ENCODE measurements at places on chromosomes 6 and 20.

- H3K4me3 ChIP-seq: no peak overlapping the region
- H3K36me3 ChIP-seq: no peaks in the 10 kb centered on the region
- H3K27ac ChIP-seq: no peak overlapping the region
- no peaks in the 10 kb centered on the region for H3K27me3 ChIP-seq
These were observed 91.7 kb upstream of the HDDC2 start for GRCh38 chr6:125393449-125393858.

DNA sequence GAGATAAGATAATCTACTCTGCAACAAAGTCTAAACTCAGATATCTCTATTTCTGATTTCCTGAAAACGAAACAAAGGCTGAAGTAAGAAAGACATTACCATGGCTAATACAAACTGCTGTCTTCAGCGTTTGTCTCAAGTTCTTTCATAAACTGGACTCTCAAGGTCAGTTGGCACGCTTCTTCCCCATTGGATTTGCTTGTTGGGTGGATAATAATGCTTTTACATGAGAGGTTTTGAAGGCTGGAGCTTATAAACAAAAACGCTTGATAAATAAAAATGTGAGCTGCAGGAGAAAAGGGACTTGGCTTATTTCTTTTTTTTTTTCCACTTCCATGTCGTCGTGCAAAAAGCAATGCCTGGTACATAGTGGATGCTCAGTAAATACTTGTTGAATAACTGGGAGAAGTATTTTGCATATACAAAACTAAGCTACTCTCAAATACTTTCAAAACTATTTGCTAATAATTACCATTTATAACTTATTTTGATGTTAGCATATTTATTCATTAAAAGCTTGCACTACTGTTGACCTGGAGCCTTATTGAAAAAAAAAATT lies 65.7 kb upstream of the EEF1A1 start:
- peaks cover 15% of the 10 kb centered on the region for H3K4me1 ChIP-seq
- H3K27ac ChIP-seq: peak overlapping the region; percentile 62
- H3K4me3 ChIP-seq: no peak overlapping the region
- H3K27me3 ChIP-seq: no peaks in the 10 kb centered on the region

DNA sequence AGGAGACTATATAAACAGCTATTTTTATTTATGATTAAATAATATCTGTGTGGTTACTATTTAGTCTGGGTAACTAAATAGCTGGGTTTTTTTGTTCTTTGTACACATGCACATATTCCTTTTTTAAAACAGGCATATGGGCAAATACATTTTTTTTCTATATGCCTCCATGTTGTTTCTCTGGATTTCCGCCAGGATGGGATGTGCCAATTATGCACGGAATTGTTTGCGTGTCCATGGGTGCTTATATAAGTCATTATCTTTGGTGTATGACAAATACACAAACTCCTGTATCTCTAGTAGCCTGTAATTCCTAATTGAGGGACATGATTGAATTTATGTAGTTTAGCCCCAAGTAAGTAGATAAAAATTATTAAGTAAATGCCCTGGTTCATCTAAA lies 226.9 kb downstream of the BCKDHB start:
- H3K4me1 ChIP-seq: no peaks in the 10 kb centered on the region
- H3K27me3 ChIP-seq: no peaks in the 10 kb centered on the region
- no peak overlapping the region for H3K4me3 ChIP-seq

- no peaks in the 10 kb centered on the region for H3K27me3 ChIP-seq
- DNase-seq: no peak
- H3K27ac ChIP-seq: no peak overlapping the region
- H3K4me3 ChIP-seq: no peak overlapping the region
- no peaks in the 10 kb centered on the region for H3K36me3 ChIP-seq
- H3K4me1 ChIP-seq: peaks cover 3% of the 10 kb centered on the region
These were observed 210.0 kb upstream of the CST7 start for GRCh38 chr20:24738981-24739633.

- no peak overlapping the region for H3K27ac ChIP-seq
- H3K4me1 ChIP-seq: no peaks in the 10 kb centered on the region
- peaks cover 3% of the 10 kb centered on the region for H3K36me3 ChIP-seq
- no peak overlapping the region for H3K4me3 ChIP-seq
- no peaks in the 10 kb centered on the region for H3K27me3 ChIP-seq
- no peak for DNase-seq
These were observed 64.4 kb downstream of the TRERF1 start for GRCh38 chr6:42387336-42387735.

GRCh38 chr20:57688864-57689263 lies 21.0 kb downstream of the PMEPA1 start:
- H3K4me3 ChIP-seq: no peak overlapping the region
- peaks cover 72% of the 10 kb centered on the region for H3K36me3 ChIP-seq
- H3K27ac ChIP-seq: peak overlapping the region; percentile 100
- H3K4me1 ChIP-seq: peaks cover 89% of the 10 kb centered on the region
- no peaks in the 10 kb centered on the region for H3K27me3 ChIP-seq
- DNase-seq: no peak

- DNase-seq: no peak
- no peak overlapping the region for H3K27ac ChIP-seq
- H3K4me3 ChIP-seq: no peak overlapping the region
- no peaks in the 10 kb centered on the region for H3K27me3 ChIP-seq
These were observed 138.3 kb upstream of the SGK1 start for GRCh38 chr6:134456226-134456625.

DNA sequence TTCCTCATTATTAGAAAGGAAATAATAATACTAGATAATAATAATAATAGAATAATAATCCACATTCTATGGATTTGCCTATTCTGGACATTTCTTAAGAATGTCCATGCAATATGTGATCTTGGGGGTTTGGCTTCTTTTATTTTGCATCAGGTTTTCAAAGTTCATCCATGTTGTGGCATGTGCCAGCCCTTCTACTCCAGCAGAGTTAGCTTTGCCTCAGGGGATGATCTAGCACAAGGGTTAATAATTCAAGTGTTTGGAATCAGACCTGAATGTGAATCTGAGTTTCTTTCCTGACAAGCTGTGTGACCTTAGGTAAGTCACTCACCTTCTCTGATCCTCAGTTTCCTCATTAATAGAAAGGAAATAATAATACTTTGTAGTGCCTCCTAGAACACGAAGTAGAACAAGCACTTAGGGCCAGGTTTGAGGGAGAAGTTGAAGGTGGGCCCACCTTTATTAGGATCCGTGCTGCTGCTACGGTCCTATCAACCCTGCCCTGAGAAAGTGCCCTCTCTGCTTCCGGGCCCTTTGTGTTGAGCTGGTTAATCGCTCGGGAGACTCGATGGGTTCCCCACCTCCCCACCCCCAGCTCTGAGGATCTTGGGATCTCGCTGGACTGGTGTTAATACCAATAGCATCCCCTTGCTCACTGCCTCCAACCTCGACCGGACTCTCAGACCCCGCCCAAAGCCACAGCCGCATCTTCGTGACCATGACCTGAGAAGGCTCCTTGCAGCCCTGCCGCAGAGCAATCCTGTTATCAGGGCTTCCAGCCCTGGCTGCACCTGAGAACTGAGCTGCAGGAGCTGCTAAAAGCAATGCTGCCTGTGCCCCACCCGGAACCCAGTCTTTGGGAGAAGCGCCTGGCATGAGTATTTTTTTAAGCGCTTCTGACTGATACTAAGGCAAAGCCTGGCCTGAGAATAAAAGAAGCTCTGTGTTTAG lies 26.9 kb downstream of the RBM38 start:
- peaks cover 10% of the 10 kb centered on the region for H3K27me3 ChIP-seq
- no peak overlapping the region for H3K4me3 ChIP-seq
- no peak overlapping the region for H3K27ac ChIP-seq
- DNase-seq: no peak

DNA sequence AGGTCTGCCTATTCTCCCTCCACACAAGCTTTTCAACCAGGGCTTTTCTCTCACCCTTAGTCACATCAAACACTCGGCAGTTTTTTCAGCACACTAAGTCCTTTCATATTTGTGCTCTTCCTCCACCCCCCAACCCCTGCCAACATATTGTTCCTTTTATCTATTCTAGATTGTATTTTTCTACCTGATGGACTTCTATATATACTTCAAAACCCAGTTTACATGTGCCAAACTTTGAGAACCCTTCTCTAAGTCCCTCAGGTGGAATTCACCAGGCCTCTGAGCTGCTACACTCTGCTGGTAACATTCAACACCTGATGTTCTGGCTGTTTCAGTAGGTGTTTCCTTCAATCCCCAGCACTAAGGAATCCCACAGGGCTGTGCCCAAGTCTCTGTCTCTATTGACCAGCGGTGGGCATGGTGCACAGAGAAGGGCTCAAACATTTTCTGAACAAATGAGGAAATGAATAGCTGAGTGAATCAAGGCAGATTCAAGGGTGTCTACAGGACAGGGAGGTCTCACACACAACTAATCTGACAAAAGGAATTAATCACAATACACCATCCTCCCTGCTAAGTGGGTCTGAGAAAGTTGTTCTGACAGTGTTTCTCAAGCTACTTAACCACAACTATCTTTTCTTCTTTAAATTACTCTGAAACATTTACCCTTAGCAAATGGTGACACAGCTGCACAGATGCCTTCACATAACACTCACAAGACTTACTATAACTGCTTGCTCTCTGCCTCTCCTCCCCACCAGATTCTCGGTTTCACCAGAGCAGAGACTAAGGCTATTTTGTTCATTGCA lies 166.5 kb downstream of the TSHZ2 start:
- no peaks in the 10 kb centered on the region for H3K4me1 ChIP-seq
- no peak overlapping the region for H3K27ac ChIP-seq

DNA sequence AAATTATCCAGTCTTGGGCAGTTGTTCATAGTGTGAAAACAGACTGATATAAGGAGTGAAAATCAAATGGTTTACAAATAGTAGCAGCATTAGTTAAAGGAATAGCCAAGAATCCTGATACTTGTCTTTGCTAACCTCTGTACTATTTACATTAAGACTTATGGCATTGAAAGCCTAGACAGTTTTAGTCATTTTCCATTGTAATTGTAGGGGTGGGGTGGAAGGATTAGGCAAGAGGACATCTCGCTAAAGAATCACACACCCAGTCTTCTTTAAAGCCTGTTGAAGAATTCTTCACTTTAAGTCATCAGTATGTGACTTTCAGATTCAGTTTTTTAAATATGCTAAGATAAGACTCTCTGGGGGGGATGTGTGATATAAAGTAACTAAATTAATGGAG lies 207.5 kb upstream of the PHACTR1 start:
- no peak overlapping the region for H3K4me3 ChIP-seq
- DNase-seq: no peak
- no peaks in the 10 kb centered on the region for H3K36me3 ChIP-seq
- peaks cover 6% of the 10 kb centered on the region for H3K4me1 ChIP-seq

DNA sequence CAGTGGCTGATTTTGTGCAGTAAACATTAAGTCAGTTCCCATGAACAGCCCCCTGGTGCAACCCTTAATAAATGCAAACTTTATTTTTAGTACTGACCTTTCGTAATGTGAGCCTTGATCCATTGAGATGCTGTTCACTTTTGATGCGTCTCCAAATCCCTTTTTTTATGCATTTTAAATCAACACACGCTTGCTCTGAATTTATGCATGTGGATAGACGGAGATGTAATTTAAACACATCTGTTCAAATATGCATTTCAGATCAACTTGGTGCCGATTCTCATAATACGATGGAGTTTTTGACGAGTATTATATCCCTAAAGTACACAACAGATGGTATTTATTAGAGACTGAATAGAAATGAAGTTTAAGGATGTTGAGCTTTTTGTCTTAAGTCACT lies 505.7 kb downstream of the CDKAL1 start:
- no peak overlapping the region for H3K27ac ChIP-seq
- H3K27me3 ChIP-seq: no peaks in the 10 kb centered on the region
- H3K4me1 ChIP-seq: no peaks in the 10 kb centered on the region
- no peak for DNase-seq

GRCh38 chr6:33344701-33345697 lies 27.5 kb upstream of the ZBTB22 start:
- DNase-seq: no peak
- H3K27me3 ChIP-seq: no peaks in the 10 kb centered on the region
- H3K4me1 ChIP-seq: peaks cover 3% of the 10 kb centered on the region
- no peak overlapping the region for H3K27ac ChIP-seq
- H3K4me3 ChIP-seq: no peak overlapping the region
- no peaks in the 10 kb centered on the region for H3K36me3 ChIP-seq

GRCh38 chr6:105993341-105994117 lies 92.6 kb upstream of the PRDM1 start:
- no peak for DNase-seq
- no peak overlapping the region for H3K4me3 ChIP-seq
- H3K27me3 ChIP-seq: no peaks in the 10 kb centered on the region
- H3K4me1 ChIP-seq: peaks cover 13% of the 10 kb centered on the region
- no peaks in the 10 kb centered on the region for H3K36me3 ChIP-seq

DNA sequence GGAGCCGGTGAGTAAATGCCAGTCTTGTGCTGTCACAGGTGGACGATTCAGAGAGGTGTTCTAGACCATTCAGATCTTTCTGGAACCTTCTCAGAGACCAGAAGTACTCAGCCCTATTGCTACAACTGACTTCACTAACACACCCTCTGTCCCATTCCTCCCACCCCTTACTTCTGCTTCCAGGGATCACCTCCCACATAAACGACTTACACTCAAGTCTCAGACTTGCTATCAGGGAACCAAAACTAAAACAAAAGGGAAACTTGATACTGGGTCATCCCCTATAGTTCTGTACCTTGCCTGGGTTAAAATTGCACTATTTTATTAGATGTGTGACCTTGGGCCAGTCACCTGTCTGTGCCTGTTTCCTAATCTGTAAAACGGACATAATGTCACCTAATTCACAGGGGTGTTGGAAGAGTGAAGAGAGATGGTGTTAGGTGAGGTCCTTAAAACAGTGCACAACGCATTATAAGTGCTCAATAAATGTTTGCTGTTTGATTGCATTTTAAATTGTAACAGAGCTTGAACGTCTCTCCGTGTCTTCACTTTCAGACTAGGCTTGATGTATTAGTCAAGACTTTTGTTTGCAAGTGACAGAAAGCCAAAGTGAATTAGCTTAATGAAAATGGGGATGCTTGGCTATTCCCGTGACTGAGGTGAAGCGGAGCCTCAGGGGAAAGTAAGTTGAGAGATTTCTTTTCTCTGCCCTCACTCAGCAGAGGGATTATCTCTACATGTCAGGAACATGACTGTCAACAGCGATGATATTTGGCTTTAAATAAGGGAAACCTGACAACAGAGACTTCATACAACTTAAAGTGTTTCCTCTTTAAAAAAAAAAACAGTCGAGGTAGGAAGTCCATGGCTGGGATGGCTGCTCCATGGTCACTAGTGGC lies 3.0 kb upstream of the SRXN1 start:
- peaks cover 13% of the 10 kb centered on the region for H3K27me3 ChIP-seq
- no peak for DNase-seq
- H3K36me3 ChIP-seq: peaks cover under 1% of the 10 kb centered on the region
- no peak overlapping the region for H3K4me3 ChIP-seq

GRCh38 chr20:3126527-3126859 lies 33.2 kb downstream of the FASTKD5 start:
- peaks cover 14% of the 10 kb centered on the region for H3K4me1 ChIP-seq
- no peak overlapping the region for H3K4me3 ChIP-seq
- no peak overlapping the region for H3K27ac ChIP-seq
- H3K36me3 ChIP-seq: peaks cover 8% of the 10 kb centered on the region
- no peak for DNase-seq

- no peaks in the 10 kb centered on the region for H3K27me3 ChIP-seq
- H3K4me3 ChIP-seq: no peak overlapping the region
- no peaks in the 10 kb centered on the region for H3K4me1 ChIP-seq
- H3K27ac ChIP-seq: no peak overlapping the region
These were observed 132.4 kb upstream of the RGS17 start for GRCh38 chr6:153263489-153263888.

- H3K4me1 ChIP-seq: no peaks in the 10 kb centered on the region
- no peaks in the 10 kb centered on the region for H3K27me3 ChIP-seq
- no peak overlapping the region for H3K4me3 ChIP-seq
- H3K36me3 ChIP-seq: peaks cover 41% of the 10 kb centered on the region
These were observed 200.4 kb downstream of the UTRN start for GRCh38 chr6:144485531-144485930.

GRCh38 chr6:113824411-113824810 lies 32.7 kb upstream of the MARCKS start:
- H3K4me1 ChIP-seq: no peaks in the 10 kb centered on the region
- H3K4me3 ChIP-seq: no peak overlapping the region
- H3K36me3 ChIP-seq: no peaks in the 10 kb centered on the region
- no peak for DNase-seq

Measured in RWPE2 (cell line).